ENCODE measurements at places on chromosomes 11 and 22.

- DNase-seq, result peak; percentile 8
Observed at GRCh38 chr11:1202776-1203504, 19.9 kb upstream of the MUC5B start.

DNA sequence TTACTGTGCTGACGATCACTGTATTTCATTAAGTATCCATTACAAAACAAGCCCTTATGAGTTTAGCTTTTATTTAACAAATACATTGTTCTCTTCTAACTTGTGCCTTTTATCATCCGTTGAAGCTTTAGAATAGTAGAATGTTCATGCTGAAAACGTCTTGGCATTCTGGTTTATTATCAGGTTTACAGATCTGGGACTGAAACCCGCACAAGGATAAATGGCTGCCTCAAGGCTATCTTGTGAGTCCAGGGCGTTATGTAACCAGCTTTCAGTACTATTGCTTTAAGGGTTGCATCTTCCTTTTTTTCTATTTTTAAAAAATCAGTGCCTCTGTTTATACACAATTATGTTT, 66.6 kb upstream of the PRODH start:
- no peak for DNase-seq

- no peak for DNase-seq
Observed at GRCh38 chr11:81497202-81497804, 1236.4 kb downstream of the FAM181B start.

DNA sequence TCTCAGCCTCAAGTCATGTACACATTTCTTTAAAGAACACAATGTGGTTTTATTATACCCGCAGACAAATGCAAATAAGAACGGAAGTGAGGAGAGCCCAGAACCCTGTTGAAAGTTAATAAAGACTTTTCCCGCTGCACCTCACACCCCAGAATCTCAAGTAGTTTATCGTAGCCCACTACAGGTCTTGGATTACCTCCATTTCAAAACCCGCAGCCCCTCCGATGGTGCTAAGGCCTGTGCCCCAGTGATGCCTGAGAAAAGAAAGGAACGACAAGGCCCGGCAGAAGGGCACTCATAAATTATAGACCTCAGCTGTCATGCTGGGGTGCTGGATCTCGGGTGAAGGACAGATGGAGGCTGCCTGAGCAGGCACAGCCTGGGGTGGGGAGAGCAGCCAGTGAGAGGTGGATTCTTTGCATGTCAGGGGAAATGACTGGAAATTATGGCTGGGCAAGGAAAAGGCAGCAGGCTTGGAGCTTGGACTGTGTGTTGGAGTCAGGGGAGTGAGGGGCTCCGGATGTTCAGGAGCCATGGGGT, 354.1 kb downstream of the NTM start:
- DNase-seq, result no peak

- no peak for DNase-seq
Observed at GRCh38 chr22:42893371-42894150, 36.5 kb upstream of the ARFGAP3 start.

- DNase-seq, result peak; percentile 97
Observed at GRCh38 chr22:42743501-42743991, 22.9 kb upstream of the A4GALT start.

GRCh38 chr11:1209371-1210057, 13.4 kb upstream of the MUC5B start:
- no peak for DNase-seq

DNA sequence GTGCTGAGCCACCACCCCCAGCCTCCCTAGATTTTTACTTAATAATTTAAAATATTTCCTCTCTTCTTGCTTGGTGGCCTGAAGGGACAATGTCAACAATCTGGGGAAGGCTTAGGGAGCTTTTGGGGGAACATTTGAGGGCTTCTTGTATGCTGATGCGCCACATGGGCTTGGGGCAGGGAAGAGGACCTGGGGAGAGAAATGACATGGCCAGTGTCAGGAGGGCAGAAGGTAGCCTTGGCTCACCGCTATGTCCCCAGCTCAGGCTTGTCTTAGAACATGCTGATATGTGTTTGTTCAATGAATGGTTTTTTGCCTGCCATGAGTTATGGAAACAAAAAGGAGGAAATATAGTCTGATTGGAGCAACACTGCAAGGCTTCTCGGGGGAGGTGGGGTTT, 51.6 kb downstream of the ST14 start:
- DNase-seq, result no peak

- DNase-seq, result no peak
Observed at GRCh38 chr22:27745809-27746208, 55.7 kb downstream of the MN1 start.

DNA sequence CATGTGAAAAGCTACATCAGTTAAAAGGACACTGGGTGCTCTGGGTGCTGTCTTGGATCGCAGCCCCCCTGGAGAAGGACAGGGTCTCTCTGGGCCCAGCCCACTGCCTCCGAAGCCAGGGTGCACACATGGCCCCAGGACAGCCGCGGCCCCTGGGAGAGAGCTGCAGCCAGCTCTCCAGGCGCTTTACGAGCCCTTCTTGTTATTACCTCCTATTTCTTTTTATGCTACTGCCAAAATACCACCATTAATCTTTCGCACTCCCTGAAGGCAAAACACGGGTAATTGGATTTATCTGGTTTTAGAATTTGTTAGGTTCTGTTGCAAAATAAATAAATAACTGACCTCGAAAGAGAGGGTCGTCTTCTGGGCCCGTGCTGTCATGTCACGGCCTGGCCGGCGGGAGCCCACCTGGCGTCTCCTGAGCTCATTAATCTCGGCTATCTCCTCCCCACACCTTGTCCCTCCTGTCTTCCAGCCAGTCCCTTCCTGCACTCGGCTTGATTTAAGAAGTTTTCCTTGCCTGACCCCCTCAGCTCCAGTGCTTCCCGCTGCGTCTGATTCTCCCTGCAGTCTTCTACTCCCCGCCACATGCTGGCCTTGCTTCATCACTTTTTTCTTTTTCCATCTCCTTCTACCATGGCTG, 611.7 kb downstream of the OPCML start:
- DNase-seq, result no peak

DNA sequence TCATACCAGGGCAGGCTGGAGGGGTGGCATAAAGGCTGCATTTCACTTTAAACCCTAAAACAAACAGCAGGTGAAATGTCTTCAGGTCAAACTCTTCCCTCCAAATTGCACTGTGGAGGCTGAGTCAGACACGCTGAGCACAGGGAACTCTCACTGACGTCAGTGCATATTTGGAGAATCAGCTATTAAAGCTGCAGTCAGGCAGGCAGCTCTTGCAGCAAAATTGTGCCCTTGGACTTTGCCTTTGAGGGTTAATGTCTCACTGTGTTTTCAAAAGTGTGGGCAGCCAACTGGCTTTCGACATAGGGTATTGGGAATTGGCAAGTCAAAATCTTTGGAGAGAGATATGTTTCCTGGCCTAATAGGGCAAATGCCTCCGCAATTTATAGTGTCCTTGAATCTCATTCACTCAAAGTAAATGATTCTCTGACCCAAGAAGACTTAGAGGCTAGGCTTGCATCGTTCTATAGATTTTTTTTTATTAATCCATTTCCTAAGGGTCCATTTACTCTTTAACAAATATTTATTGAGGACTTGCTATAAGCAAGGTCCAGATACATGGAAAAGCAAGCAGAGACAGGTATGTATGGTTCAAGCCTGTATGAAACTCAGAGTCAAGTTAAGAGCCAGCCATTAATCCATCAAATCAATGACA, 27.7 kb upstream of the SMCO4 start:
- peak; percentile 46 for DNase-seq

DNA sequence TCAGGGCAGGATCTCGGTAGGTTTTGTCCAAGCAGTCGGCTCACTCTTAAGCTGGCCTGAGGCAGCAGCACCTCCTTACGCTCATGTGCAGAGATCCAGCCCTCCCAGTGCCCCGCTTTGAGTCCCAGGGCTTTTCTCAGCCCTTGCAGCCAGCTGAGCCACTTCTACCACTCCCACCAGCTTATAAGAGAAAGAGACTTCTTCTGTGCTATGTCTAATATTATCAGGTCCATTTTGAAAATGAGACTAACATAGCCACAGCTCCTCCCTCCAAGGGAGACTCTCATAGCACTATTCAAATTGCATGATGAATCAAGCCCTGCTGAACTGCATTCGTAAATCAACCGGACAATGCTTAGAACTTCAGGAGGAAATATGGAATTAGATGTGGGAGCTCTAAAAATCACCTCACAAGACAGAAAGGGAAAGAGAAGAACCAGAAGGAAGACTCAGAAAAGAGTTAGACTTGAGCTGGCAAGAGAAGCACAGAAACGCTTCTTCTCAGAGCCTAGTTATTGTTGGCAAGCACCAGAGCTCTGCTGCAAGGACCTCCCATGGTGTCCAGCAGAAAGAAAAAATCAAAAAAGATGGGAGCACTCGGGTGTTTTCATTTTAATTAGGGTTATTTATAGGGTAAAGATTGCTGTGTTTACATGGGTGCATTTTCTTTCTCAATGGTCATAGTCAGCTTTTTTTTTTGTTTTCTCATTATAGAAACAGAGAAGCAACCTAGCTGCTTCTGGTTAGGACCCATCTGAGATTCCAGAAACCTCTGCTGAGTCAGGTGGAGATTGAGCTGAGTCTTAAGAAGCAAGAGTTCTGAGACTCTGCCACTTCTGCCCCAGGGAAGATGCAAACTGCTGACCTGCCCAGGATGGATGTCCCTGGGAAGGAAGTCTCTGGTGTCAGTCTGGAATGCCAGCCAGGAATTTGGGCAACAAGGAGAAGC, 181.4 kb downstream of the ETS1 start:
- DNase-seq, result peak; percentile 44

GRCh38 chr22:17803609-17804270, 29.5 kb upstream of the BID start:
- no peak for DNase-seq

DNA sequence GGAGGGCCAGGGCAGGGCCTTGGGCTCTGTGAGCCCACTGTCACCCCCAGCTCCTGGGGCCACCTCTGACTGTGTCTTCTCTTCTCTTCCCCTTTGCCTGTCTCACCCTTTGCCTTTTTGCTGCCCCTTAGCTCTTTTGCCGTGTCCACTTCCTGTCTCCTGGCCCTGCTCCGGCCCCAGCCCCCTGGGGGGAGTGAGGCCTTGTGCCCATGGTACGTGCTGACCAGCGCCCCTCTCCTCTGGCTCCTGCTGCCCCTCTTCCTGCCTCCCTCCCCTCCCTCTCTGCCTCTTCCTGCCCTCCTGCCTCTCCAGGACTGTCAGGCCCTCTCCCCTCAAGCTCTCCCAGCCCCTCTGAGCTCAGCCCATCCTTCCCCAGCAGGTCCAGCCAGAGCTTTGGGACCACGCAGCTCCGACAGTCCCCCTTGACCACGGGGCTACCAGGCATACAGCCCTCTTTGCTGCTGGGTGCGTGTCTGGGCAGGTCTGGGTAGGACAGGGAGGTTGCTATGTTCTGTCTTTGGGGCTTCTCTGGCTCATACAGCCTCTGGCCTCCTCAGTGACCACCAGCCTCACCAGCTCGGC, 11.7 kb downstream of the TMEM258 start:
- DNase-seq, result no peak

GRCh38 chr11:72091292-72091691, 10.6 kb downstream of the LRRC51 start:
- peak; percentile 57 for DNase-seq

DNA sequence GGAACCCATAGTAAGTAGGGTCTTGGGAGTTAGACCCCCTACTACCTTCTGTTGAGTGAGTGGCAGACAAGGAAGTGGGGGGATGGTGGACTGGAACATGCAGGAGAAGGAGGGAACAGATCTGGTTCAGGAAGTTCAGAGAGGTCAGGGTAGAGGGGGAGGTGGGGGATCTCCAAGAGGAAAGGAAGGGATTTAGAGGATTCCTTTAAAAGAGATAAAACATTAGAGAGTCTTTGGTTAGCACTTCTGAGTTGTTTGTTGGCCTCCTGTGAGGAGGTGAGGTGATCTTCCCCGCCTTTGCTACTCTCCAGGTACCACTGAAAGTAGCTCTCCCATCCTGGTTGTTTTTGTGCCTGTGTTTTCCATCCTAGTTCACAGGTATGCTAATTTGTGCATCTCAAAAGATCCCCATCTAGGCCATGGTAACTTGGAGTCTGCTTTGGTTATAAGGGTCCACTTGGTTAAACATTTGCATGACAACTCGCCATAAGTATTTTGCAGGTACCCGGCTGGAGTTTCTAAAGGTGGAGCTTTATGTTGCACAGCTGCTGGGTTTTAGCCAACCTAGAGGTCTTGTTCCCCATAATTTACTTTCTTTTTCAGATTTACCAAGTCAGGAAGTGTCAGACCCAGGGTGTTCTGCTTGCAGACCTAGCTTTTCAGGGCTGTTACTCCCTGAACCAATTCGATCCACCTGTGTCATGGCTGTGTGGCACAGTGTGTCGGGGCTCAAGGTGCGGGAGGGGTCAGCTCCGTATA, 79.3 kb upstream of the SORL1 start:
- no peak for DNase-seq

DNA sequence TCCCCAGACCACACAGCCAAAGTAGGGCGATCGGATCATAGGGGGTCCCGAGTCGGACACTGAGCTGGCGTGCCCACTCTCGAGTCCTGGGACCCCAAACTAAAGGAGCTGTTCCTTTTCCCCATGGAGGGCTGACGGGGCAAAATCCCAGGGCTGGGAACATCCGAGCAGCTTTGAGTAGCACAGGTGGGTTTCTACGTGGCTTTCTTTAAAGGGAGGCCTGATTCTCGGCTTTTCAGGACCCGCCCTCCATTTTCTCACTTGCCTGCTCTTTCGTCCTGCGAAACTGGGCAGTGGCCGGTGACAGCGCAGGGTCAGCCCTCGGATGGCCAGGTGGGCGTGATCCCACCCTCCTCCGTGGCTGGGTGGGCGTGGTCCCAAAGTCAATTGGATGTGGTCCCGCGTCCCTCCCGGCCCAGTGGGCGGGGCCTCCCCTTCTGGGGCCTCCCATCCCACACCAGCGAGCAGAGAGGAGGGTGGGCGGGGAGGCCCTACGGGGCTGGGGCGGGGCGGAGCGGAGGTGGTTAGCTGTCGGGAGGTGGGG, 17.5 kb upstream of the TXNRD2 start:
- peak; percentile 26 for DNase-seq

GRCh38 chr11:60528934-60529333, 13.7 kb downstream of the MS4A13 start:
- DNase-seq, result no peak

DNA sequence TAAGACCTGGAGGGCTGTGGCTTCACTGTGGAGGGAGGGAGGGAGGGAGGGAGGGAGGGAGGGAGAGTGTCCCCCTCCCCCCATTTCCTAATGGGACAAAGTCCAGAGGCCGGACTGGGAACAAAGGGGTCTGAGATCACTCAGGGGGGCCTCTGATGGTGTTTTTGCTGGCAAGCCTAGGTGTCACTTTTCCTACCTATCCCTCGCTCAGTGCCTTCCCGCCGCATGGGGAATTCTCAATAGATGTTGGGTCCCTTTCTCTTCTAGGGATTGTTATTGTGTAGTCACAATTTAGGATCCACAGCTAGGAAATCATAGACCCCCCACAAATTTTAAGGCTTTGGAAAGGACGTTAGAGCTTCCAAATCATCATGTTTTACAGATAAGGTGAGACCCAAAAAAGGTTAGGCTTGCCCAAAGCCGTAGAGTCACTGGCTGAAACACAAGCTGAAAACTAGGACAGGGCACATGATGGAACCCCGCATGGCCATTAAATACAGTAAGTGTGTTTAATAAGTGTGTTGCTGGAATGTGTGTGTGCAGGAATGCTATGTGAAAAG, 4.8 kb upstream of the FTH1 start:
- no peak for DNase-seq
